ENCODE measurements at places on chromosomes 1 and 21.
A peak's percentile ranks its signal among the peaks of the same experiment; 100 is the strongest.

DNA sequence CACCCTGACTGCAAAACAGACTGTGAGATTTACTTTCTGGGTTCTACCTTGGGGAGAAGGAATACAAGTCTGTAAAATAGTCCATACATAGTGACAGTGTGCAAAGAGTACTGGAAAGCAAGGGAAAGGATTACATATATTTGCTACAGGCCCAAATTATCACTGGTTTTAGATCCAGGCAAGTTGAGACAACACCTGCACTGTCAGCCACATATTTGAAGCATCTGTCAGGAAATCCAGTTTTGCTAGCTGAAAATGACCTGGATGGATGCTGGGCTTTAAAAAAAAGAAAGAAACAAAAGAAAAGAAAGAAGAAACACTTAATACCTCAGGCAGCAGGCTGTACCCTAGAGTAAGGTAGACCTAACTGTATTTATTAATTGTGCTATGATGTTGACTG lies 23.9 kb upstream of the SPRR2G start:
- DNase-seq: no peak

DNA sequence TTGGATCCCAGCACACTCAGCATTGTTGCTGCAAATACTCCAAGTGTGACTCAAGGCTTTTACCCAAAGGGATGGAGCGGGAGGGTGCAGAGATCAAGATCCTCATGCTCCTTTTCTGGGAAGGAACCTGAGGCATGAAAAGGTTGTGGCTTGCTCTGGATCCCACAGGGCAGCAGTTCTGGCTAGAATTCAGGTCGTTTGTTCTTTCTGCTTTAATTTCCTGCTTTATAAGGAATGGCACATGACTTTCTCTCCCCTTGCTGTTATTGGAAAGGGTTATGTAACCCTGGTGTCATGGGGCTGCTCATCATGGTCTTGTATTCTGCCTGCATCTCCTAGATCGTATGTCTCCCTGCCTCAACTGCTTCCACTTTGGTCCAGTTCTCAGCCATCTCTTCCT lies 101.6 kb downstream of the NOS1AP start:
- DNase-seq: no peak

GRCh38 chr1:185593271-185593670 lies 140.9 kb upstream of the HMCN1 start:
- DNase-seq: no peak

DNA sequence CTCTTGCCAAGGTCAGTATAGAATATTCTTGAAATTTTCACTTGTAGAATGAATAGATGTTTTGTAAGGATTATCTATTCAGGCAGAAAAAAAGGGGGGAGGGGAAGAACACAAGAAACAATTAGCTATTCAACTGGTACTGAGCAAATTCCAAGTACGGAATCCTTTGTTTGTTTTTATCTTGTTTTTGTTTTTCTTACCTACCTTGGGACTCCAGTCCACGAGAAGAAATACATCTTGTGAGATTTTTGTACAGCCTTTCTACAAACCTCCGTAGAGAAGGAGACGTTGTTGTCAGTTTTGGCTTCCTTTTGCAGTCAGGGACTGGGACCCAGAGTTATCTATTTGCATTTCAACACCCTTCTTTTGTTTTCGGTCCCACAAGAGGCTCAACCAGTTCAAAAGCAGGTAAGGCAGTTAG lies 36.0 kb downstream of the ZNF281 start:
- DNase-seq: peak; percentile 70

DNA sequence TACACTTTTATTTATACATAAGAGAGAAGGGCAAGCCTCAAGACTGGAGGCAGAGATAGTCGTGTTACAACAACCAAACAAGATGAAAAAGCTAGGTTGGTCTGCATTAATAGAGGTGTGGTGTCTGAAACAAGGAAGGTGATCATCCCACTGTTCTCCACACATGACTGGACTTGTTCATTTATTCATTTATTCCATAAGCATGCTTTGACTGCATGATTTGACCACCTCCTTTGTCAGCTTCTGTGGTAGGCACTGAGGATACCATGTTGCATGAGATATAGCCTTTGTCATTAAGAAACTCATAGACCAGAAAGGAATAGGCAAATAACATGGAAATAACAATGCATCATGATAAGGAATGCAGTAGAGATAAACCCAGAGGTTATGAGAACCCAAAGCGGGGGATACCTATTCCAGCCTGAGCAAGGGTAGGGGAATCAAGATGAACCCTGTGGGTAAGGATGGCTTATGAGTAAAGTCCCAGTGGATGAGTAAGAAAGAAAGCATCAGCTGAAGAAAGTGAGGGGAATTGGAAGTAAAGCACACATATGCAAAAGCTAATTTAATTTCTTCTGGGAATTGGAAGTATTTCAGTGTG lies 173.7 kb upstream of the FGGY start:
- no peak for DNase-seq

DNA sequence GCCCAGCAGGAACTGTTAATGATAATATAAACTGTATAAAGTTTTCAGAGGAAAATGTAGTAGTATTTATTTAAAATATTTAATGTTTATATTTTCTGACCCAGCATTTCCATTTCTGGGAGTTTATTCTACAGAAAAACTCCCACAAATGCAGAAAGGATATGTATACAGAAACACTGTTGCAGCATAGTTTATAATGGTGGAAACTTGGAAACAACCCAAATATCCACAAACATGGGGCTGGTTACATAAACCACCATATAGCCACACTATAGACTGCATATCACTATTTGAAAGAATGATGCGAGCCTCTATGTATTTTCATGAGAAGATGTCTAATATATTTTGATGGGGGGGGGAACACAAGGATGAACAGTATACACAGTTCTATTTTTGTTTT lies 31.5 kb upstream of the KCNN3 start:
- DNase-seq: no peak

- no peak for DNase-seq
Measured at GRCh38 chr1:49293016-49293415, 516.3 kb upstream of the BEND5 start.

- DNase-seq: no peak
Measured at GRCh38 chr21:42704861-42705260, 51.4 kb downstream of the PDE9A start.

DNA sequence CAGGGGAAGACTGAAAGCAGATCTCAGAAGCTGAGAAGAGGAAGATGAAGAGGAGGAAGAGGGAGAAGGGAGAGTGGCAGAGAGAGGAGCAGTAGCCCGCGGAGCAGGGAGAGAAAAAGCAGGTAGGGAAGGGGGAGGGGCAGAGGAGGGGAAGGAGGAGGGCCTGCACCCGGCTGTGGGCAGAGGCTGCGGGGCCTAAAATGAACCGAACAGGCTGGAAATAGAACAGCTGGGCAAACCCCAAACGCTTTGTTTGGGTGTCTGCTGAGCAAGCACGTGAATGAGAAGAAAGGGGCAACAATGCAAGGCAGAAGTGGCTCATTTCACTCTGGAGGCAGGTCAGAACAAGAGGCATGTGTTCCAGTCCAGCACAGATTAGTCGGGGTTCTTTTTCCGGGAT lies 33.5 kb downstream of the KCNC4 start:
- peak; percentile 24 for DNase-seq

GRCh38 chr21:46618738-46619379 lies 14.0 kb upstream of the S100B start:
- DNase-seq: no peak

DNA sequence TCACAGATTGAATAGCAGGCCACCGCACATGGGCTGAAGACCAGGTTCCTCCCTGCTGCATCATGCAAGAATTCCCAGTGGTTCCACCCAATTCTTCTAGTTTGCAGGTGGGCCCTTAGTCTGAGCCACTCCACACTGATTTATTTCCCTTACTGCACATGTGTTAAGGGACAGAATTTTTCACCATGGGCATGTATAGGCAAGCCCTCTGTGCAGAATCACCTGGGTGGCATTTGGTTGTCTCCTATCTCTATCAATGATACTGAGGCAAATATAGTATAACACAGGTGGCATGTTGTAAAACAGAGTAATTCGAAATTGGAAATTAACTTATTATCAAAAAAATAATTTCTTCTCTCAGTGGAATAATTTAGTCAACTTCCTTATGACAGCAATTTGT lies 1892.4 kb downstream of the NCAM2 start:
- no peak for DNase-seq

DNA sequence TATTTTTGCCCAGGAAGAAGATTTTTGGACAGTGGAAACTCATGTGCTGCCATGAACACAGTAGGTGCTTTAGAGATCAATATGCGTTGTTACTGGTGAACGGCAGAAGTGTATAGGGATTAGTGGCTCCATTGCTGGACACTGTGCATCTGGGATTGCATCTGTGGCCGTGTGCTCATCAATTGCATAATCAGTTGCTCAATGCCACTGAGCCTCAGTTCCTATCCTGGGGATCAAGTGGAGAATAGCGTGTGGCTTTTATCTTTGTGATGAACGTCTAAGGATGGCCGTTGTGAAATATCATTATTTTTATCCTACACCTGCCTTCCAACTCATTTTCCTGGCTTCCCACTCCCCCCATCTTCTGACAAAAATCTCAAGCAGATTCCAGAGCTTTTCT lies 5.4 kb downstream of the TNN start:
- DNase-seq: no peak

DNA sequence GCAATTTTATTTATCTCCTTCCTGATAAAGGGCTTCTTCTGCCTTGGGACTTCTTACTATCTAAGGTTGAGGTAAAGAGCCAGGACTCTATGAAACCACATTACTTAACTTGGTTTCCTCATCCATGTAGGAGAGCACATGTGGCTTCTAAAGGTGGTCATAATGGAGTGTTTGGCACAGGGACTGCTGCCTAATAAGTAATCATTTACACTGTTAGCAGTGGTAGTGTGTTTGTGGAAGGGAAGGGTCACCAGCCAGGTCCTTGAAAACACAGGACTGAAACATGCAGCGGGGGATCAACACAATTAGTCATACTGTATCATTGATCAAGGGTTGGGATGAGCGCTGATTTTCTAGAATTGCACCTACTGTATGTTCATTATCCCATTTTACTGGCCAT lies 59.6 kb downstream of the UCK2 start:
- no peak for DNase-seq

- no peak for DNase-seq
Measured at GRCh38 chr1:46539972-46540371, 11.5 kb downstream of the KNCN start.

- no peak for DNase-seq
Measured at GRCh38 chr1:30342535-30343141, 380.7 kb downstream of the MATN1 start.

DNA sequence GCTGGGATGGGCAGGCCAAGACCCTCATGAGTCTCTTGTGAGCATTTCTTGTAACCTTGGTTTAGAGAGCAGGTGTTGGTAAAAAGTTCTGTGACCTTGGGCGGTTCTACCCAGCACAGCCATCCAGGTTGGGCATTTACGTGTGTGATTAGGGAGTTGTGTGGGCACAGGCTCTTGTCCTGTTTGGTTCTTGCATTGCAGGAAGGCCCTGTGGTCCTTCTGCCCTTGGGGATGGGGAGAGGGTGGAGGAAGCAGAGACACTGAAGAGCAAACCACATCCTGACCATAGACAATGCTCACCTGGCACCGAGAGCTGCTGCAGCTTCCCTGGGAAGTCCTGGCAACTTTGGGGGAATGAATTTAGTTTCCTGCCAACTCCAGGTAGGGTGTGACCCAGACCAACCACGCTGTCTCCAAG lies 25.6 kb downstream of the RNF187 start:
- DNase-seq: no peak

DNA sequence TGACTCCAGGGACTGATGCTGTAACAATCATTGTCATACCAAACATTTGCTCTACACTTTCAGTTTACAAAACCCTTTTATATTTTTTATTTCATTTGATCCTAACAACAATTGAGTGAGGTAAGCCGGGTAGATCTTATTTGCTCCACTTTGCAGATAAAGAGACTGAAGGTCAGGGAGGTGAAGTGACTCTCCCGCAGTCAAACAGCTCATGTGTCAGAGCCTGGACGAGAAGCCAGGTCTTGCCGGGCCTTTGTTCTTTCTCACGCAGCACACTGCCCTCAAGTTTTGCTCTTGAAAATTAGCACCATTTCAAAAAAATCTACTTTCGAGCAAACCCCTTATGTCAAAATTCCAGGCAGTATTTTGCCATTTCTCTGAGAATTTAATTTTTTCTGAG lies 65.2 kb downstream of the CD247 start:
- DNase-seq: no peak

- DNase-seq: no peak
Measured at GRCh38 chr21:31394309-31394708, 50.2 kb upstream of the TIAM1 start.

- DNase-seq: no peak
Measured at GRCh38 chr21:42300956-42301355, 14.3 kb downstream of the TFF3 start.

GRCh38 chr1:204368996-204369726 lies 9.4 kb upstream of the PLEKHA6 start:
- no peak for DNase-seq

DNA sequence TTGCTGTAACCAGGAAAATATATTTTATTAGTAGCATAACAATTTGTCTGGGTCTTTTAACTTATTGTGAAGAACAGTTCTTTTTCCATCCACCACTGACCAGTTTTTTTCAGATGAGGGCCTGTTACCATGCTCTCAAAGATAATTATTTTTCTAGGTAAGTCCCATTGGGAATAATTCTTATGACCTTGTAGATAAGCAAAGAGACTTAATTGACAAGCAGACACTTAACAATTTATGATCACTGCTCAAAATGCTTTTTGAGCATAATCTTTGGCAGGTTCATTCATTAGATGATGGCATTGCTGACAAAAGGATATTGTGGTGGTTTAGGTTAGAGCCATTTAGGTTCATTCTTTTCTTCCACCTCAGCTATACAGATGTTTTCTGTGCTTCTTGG lies 6.6 kb downstream of the SNX27 start:
- no peak for DNase-seq

DNA sequence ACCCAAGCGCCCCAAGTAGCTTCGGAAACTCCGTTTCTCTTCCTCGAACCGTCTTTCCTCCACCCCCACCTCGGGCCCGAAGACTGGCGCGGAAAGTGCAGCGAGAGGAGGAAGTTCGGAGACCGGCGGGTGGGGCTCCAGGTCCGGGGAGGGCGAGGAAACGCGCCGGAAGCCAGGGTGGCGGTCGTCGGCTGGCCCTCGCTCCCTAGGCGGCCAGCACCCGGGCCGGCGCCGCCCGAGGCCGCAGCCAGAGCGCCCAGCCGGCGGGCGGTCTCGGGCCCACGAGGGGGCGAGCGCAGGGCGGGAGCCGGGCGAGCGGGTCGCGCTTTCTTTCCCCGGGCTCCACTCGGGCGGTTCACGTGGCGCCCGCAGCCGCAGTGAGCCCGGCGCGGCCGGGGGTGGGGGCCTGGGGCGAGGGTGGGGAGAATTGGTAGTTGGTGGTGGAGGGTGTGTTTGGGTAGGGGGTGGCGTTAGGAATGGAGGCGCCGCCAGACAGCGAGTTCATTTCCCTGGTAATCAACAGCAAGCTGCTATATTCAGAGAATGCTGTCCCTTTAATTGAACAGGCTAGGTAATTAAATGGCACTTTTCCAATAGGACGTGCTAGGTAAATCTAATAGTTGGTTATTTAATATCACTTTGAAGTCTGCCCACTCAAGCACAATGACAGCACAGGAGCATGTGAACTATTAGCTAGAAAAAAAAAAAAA lies 6.7 kb downstream of the LMO4 start:
- no peak for DNase-seq
